ENCODE measurements at places on chromosomes 3 and 15.

- DNase-seq: no peak
These were observed 23.8 kb downstream of the NTRK3 start for GRCh38 chr15:88232771-88233201.

DNA sequence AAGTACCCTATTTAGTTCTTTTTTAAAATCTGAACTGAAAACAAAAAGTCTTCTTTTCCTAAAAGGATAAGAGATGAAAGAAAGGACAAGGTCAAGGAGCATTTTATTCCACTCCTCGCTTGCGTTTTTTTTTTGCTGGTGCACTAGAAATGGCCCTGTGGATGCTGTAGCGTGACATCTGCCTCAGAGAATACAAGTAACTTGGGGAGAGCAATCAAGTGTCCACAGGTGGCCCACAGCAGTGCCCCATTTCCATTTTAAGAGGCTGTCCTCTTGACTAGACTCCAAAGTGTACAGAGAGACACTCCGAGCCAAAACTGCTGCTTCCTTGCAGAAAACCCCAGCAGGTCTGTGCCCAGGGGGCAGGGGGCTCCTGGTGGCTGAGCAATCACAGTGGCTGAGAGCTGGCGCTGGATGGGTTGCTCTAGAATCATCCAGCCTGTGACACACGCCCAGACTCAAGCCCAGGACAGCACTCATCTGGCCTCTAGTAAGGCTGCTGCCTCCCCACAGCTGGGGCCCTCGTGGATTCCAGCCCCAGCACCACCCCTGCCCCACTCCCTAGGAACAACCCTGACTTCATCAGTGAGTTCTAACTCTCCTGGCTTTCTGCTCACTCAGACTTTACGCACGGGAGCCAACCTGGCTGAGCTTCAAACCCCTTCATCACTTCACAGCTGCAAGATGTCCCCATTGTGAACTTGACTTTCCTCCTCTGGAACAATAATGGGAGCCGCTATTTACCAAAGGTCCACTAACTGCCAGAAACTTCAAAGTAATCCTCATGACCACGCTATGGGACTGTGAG, 71.1 kb upstream of the SPATA12 start:
- DNase-seq: no peak

DNA sequence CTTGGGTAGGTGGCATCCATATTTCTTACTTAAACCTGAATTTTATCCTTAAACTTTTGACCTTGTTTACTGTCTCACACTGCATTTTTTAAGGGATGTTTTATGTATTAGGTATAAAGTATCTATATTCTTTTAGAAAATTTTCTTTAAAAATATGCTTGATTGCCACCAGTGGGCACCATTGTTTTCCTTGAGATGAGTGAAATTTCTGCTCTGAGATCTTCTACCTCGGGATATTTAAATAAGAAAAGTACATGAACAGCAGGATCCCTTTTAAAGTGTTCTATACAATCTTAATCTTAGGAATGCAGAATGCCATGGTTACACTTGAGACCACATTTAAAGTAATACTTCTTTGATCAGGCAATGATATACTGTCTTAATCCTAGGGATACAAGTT, 108.7 kb downstream of the SLMAP start:
- peak; percentile 51 for DNase-seq

GRCh38 chr3:173814809-173815208, 417.3 kb downstream of the NLGN1 start:
- no peak for DNase-seq

DNA sequence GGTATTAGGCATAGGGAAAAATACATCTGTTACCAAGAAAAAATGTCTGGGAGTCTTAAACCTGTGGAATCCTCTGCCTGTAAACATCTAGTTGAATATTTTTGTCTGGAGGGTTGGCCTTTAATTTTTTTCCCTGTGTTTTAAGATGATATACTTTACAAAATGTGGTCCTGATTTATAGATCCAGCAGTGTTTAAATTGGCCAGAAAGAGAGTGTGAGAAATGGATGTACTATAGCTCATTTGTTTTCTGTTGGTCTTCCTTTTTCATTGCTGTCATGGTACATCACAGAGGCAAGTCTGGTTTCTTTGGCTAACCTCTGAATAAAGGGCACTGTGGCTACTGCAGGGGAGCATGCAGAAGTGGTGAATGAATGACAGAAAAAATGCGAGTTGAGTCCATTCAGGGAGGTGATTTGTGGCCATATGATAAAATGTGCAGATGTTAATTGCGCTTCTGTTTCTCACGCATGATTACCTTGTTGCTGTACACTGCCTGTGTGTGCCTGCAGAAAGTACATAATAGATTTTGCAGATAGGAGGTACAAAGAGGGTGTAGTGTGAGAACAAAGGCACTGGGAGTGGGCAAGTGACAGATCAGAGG, 150.0 kb downstream of the NFKBIZ start:
- DNase-seq: no peak

DNA sequence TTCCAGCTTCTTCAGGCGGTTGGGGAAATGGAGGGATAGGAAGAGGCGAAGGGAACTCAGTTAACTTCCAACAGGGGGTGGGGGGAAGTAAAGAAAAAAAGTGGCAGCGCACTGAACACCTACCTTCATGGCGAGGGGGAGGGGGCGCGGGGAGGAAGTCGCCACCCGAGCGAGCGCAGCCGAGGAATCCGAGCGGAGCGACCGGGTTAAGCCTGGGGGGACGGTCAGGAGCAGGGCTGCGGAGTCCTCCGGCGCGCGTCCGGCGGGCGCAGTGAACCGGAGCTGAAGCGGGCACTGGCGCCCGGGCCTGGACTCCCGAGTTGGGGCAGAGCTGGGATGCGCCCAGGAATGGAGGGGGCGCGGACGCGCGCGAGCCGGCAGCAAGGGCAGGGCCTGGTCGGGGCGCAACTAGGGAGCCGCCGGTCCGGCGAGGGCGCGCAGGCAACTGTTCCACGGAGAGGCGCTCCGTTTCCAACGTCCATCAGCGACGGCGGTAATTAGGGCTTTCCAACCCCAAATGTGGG, at the start of gene WNT5A:
TSS of gene WNT5A (minus strand) at position 450 of the 524 bp plus-strand sequence. CDS start at position 129, 321 bp downstream.
- DNase-seq: no peak

GRCh38 chr3:65729973-65730372, 308.7 kb downstream of the MAGI1 start:
- DNase-seq: no peak

DNA sequence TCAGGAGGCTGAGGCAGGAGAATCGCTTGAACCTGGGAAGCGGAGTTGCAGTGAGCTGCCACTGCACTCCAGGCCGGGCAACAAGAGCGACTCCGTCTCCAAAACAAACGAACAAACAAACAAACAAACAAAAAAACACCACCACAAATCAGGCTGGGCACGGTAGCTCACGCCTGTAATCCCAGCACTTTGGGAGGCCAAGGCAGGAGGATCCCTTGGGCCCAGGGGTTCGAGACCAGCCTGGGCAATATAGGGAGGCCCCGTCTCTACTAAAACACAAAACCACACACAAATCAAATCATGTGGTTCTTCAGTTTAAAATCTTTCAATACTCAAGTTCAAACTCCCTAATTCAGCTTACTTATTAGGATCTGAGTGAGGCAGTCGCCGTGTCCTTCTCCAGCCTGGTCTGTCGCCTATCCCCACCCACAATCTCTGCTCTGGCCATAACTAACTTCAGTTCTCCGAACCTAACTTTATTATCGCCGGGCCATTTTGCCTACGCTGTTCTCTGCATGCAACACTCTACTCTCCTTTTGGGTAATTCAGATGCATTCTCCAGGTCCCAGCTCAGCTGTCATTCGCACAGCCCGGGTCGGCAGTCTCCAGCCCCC, 660 bp upstream of the RTF1 start:
- no peak for DNase-seq

DNA sequence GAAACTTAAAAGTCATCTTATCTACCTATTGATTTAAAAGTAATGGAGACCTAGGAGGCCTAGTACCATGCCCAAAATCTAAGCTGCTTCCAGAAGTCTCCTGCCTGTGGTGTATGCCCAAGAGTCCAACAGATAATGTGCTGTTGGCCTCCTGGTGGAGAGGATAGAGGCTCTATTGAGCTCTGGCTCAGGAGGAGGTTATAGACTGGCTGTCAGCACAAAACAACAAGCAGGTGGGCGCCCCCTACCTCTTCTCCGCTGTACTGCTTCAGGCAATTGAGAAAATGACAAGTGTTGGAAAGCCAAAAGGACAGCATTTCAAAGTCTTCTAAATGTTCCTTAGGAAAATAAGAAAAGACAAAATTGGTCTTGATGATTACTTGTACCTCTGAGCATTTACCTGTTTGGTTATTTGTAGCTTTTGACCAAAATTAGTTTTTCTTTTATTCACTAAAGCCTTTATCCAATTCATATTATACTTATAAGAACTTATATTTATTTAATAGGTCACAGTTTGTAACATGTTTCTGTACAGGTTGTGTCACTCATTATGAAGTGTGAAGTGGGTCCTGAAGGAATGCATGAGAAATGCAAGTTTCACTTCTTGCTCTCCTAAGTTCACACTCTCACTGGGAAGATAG, 17.2 kb upstream of the GNB5 start:
- peak; percentile 85 for DNase-seq

GRCh38 chr15:101209285-101209845, 42.5 kb downstream of the CHSY1 start:
- no peak for DNase-seq

Data from hematopoietic multipotent progenitor cell treated with erythropoietin and hydrocortisone succinate and interleukin-3 and kit ligand, for 6 days (in vitro differentiated cells).